ENCODE measurements at places on chromosomes 6 and 20. TPM values are rescaled to one million over a fixed set of nuclear protein-coding genes. Genes with fewer than 3 reads are reported as not detected.

DNA sequence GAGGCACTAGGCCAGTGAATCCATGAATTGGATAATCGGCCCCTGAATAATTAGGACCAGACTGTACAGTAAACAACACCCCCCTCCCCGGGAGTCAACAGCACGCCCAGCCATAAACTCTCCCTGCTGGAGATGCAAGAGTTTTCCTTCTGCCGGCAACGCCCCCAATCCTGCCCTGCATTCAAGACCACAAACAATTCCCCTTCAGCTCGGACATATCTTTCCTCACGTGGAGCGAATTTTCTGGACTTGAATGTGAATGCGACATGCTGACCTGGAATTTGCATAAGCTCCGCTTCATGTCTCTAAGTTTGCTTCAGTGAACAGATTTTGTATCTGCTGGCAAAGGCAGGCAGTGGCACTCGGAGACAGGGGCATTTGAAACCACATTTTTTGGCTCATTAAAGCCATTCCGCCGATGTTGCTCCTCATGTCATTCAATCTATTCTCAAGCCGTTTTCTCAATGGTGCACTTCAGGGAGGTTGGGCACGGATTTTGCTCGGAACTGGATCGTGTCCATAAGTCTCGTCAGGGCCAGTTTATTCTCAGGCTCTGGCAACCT lies 38.0 kb upstream of the GMPR start:
- DNase-seq, result no peak

- DNase-seq, result peak; percentile 28
These were observed 203.6 kb upstream of the GMDS start for GRCh38 chr6:2448826-2449571.

DNA sequence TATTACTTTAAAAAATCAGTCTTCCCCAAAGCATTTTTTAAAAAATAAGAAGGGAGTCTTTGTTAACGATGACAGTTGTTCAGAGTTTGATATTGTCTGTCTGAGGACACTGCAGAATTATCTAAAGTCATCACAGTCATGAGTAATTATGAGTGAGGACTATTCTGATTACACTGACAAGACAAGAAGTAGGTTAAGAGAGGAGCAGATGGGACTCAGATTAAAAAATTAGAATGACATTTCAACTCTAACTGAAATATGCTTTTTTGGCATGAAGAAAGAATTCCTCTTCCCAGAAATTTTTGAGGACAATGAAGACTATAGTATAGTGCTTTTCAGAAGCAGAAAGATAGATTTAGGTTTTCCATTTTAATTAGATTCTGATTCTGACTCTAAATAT lies 456.5 kb downstream of the EPHA7 start:
- no peak for DNase-seq

The GSTA4 gene
- 81.1 TPM for total RNA-seq

The EYA4 gene
- not detected for total RNA-seq

The GMPR gene
- total RNA-seq, result 5.0 TPM

The FKBP1C gene
- not detected for total RNA-seq

GRCh38 chr6:16095180-16095579 lies 33.7 kb upstream of the MYLIP start:
- DNase-seq, result no peak

The PDE10A gene
- total RNA-seq, result 24.5 TPM

GRCh38 chr6:151284012-151284411 lies 44.2 kb downstream of the AKAP12 start:
- DNase-seq, result no peak

GRCh38 chr20:13331536-13331935 lies 110.5 kb downstream of the ISM1 start:
- DNase-seq, result no peak

GRCh38 chr6:6900569-6901204 lies 207.1 kb upstream of the RREB1 start:
- DNase-seq, result no peak

GRCh38 chr6:138638604-138639003 lies 135.0 kb upstream of the CCDC28A start:
- no peak for DNase-seq

DNA sequence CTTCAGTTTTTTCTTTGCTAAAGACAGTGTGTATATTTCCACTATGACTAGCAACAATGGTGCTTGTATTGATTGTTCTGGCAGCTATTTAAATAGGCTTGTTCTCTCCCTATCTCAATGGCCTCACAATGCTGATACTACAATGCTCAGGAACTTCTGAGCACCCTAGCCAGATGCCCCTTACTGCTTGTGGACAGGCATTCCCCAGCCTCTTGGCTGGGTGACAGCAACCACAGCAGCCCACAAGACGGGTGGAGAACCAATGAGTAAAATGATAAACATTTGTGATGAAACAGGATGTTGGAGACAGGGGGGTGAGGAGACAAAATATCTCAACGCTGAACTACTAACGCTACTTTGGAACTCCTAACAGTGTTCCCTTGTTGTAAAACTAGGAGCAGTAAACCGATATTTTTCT lies 42.3 kb downstream of the HIVEP2 start:
- no peak for DNase-seq

The KHDRBS2 gene
- total RNA-seq, result 19.7 TPM

The TPX2 gene
- 44.7 TPM for total RNA-seq

The PRIM2 gene
- total RNA-seq, result 15.3 TPM

The CTNNBL1 gene
- 58.0 TPM for total RNA-seq

DNA sequence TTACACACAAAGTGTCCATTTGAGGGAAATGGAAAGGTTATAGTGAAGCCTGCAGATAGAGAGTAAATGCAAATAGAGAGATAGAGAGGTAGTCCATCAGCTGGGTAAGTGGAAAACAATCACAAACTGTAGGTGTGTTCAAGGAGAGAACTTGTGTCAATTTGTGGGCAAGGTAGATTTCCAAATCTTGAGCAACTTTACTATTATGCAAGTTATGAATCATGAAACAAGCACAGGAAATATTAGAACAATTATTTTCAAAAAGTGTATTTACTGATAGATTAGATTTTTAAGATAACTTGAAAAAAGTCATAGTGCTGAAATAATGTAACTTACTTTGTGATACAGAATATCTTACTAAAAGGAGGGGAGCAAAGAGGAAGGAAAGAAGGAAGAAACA lies 792.9 kb downstream of the EYS start:
- no peak for DNase-seq

The PRR18 gene
- total RNA-seq, result not detected

The UBD gene
- not detected for total RNA-seq

DNA sequence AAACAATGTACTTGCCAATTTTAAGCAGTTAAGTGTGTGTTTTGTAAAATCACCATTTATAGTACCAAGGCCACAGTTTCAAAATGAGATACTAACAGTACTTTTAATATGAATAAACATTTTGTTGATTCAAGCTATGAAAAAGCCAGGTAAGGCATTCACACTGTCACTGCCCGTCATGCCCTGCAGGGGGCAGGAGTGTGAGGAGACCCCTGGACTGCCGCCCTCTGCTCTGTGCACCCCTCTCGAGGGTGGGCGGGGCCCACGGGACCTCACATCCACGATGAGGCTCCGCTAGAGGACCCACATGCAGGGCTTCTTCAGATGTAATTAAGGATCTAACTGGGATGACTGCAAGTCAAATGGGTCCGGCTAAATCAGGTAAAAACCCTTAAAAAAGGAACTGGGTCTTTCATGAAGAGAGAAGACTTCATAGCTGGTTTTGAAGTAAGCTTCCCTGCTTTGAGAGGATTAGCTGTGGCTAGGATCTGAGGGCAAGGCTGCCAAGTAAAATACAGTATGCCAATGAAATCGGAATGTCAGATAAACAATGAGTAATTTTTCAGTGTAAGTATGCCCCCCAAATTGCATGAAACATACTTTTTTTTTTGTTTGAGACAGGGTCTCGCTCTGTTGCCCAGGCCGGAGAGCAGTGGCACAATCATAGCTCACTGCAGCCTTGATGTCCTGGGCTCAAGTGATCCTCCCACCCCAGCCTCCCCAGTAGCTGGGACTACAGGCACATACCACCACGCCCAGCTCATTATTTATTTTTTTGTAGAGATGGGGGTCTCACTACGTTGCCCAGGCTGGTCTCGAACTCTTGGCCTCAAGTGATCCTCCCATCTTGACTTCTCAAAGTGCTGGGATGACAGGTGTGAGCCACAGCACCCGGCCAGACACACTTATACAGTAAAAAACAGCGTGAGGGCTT lies 18.7 kb downstream of the DIDO1 start:
- DNase-seq, result peak; percentile 58
